NCI-H1436 (cell line): ENCODE measurements at places on chromosomes 5 and 9.

GRCh38 chr5:66306105-66306843 lies 162.2 kb downstream of the SREK1 start:
- DNase-seq = peak; percentile 67

- no peak for DNase-seq
Observed at GRCh38 chr9:15521254-15521653, 10.5 kb upstream of the PSIP1 start.

GRCh38 chr9:19379697-19380046 lies 364 bp downstream of the RPS6 start:
- no peak for DNase-seq

DNA sequence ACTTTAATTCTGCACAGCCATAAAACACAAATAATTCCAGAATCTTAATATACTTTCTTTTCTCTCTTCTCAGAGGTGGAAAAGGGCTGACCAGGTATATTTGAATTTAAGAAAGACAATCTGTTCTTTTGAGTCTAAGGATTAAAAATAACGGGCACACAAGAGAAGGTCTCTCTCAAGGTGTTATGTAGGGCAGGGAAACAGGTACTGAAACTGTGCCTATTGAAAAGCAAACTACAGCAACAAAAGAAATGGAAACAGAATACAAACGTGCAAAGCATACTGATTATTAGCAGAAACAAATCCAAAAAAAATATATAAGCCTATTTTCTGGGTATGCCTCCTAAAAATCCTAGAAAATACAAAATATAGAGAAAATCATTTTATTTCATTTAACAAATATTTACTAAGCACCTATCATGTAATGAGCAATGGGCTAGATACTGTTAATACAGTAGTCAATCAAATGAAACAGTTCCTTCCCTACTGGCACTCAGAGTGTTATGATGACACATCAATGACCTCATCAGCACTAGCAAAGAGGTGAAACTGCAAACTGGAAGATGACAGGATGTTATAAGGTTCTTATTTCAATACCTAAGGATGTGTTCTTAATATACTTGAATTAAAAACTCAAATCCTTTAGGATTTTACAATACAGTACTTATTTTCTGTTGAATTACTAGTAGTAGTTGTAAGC lies 87.7 kb downstream of the AUH start:
- no peak for DNase-seq

GRCh38 chr9:105206496-105206820 lies 38.0 kb upstream of the SLC44A1 start:
- peak; percentile 89 for DNase-seq

DNA sequence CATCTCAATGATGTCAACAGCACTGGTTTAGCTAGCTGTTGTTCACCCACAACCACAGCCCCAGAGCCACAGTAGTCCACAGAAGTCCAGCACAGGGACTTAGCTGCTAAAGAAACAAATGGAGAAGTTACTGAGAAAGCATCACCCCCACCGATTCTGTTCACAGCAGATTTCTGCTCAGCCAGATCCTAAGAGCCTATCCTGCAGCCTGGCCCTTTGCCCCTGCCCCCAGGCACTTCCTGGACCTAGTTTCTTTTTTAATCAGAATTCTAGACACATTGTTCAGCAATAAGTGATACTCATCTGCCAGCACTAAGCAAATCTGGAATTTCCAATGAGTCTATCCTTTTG lies 7.4 kb downstream of the B4GALT1 start:
- DNase-seq = no peak

- DNase-seq = no peak
Observed at GRCh38 chr5:13941468-13941867, 3.0 kb downstream of the DNAH5 start.

DNA sequence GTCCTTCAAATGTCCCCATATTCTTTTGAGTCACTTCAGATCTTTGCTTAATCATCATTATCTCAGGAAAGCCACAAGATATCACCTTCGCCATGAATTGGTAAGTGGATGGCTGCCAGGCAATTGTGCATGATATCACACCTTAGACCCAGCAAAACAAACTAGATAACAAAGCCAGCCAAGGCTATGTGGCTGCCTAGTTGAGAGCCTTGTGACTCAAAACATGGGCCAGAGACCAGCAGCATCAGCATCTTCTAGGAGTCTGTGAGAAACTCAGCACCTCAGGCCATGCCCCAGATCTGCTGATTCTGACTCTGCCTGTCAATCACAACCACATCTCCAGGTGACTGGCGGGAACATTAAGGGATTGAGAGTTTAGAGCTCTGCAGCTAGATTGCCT lies 82.8 kb downstream of the SLIT3 start:
- no peak for DNase-seq

DNA sequence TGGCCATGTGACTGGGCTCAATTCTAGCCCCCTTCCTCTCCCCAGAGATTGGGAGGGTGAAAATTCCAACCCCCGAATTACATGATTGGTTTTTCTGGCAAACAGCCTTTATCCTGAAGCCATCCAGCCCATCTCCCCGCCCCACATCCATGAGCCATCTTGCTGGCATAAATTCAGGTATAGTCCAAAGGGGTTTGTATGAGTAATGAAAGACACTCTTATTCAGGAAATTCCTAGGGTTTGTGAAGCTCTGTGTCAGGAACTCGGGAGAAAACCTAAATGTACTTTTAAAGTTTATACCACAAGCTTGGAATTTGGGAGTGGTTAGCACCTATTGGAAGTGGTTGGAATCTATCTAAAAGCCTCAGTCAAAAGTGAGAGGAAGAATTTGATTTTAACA lies 80.6 kb upstream of the SIMC1 start:
- no peak for DNase-seq

DNA sequence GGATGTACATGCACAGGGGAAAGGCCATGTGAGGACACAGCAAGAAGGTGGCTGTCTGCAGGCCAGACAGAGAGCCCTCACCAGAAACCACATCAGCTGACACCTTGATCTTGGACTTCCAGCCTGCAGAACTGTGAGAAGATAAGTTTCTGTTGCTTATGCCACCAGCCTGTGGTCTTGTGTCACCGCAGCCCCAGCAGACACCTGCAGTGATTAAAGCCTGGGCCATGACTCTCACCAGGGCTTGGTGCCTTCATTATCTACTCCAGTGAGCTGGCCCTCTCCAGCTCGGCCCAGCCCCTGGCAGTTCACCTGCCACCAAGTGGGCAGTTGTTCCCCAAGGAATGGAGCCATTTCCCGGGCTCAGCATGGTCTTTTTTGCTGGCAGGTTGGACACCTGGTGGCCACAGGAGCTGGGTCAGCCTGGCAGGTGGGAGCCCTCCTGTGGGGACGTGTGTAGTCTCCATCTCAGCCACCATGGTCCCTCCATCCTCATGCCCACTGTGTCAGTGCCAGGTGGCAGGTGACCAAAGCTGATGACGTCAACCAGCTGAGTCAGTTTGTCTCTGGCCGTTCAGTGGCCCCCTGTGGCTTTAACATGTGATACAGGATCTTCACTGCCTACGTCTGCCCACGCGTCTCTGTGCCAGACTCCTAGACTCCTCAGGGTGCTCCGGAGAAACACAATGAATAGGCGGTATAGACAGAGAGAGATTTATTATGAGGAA lies 99.9 kb upstream of the PPP1R26 start:
- DNase-seq = no peak

DNA sequence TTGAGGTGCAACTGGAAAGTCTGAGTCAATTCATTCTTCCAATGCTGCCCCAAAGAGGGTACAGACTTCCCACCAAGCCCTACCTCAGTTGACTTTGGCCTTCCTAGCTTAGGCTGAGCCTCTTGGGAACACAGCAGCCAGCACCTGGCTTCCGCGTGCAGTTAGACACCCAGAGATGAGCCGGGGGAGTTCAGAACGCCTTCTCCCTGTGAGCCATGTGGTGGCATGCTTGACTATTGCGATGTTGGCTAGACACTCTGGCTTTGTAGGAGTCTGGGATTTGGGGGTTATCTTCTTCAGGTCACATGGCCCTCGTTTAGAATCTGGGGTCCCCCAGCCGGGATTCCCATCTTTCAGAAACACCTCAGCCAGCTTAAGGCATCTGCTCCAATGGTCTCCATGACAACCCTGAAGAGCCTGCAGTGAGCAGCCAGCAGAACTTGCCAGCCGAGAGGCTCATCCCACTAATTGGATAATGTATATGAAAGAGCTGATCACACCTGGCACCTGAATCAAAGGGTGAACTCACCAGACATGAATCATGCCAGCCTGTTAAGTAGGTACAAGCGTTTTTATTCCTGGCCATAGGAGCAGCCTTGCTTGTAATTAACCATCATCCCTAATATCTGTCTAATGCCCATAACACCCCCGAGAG lies 167.5 kb downstream of the SYK start:
- DNase-seq = peak; percentile 64

GRCh38 chr5:32043105-32043504 lies 131.0 kb downstream of the GOLPH3 start:
- DNase-seq = no peak

DNA sequence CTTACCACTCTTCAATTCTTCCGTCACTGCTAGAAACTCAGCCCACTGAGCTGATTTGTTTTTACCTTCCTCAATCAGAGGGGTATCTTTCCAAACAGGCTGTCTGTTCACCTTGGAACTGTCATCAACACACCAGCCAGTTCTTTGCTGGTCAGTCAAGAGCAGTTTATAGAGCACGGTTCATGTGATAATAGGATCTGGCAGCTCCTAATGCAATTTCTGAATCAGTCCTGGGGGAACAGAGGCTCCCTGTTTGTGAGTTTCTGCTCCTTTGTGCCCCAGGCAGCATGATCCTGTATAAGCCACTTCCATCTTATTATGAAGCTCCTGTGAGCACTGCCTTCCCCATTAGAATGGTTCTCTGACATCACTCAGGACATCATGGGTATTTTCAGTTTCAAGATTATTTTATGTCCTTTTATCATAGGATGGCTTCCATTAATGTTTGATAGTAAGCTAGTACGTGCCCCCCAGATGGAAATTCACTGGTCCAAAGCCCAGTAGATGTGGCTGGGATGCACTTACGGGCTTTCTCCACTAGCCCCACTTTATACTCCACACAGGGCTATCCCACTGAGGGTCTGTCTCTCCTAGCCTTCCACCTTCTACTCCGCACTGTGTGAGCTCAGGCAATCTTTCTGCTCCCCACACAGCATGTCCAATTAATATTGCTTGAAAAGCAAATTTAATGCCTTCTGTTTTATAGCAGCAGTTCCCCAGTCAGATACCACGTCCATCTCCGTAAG lies 85.5 kb upstream of the SPIN1 start:
- DNase-seq = no peak

GRCh38 chr5:72141440-72142355 lies 34.4 kb downstream of the MAP1B start:
- DNase-seq = no peak

DNA sequence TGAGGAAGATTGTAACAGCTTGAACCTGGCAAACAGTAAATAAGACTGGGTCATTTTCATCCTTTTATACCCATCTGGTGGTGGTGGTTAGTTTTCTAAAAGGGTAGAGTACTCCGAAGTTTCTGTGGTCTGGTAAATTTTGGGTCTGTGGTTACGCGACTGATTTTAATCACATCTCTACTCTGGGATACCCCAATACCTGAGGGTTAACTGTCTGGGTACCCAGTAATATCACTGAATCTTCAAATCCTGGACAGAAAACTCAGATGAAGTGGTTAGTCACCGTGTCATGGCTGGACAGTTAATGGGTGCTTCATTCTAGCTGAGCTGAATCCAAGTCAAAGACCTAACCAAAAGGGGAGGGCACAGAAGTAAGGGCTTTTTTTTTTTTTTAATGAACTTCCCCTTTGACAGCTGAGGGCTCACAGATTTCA lies 474.2 kb downstream of the GADD45G start:
- no peak for DNase-seq

DNA sequence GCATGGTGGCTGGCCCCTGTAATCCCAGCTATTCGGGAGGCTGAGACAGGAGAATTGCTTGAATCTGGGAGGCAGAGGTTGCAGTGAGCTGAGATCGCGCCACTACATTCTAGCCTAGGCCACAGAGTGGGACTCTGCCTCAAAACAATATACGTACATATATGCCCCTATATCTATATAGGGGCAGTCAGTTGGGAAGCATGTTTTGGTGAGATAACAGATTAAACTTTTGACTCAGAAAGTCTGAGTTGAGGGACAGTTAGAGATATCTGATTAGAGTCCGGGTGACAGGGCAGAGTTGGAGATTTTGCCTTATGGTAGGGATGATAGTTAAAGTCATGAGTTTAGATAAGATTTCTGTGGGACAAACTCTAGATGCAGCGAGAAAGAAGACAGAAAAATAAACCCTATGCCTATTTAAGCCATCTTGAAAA lies 71.8 kb upstream of the ALDH1A1 start:
- no peak for DNase-seq

DNA sequence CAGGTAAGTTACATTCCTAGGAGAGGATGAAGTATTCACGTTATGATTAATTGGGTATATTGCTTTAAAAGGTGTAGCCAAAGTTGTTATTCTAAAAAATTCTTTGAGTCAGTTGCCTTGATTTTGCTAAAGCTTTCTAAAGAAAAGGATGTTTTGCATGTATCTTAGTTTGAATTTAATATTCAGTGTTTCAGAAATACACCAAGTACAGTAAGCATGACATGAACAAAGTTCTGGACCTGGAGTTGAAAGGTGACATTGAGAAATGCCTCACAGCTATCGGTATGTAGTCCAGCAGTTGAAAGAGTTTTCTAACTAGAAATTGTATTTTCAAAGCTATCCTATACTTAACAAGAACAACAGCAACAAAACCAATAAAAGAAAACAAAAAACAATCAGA lies 14.2 kb downstream of the ANXA1 start:
- no peak for DNase-seq

GRCh38 chr5:113612060-113612496 lies 98.6 kb downstream of the YTHDC2 start:
- DNase-seq = peak; percentile 21

- no peak for DNase-seq
Observed at GRCh38 chr9:4530375-4530774, 40.1 kb downstream of the SLC1A1 start.

DNA sequence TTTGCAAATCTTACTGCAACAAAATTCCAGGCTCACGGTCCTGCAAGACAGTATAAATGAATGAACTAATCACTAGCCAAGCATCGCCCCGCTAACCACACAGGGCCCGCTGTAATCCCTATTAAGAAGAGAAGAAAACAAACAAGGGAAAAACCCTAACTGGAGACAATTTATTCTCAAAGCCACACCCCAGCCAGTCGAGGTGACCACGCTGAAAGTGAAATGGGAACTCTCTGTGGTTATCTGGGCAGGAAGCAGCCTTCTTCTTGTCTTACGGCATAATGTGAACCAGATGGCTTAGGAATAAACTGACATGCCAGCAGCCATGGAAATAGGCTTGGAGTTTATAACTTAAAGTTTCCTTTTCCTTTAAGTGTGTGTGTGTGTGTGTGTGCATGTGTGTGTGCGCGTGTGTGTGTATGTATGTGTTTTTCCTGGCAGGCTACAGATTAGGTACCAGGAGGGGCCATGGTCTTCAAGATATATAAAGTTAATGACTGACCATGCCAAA lies 120.2 kb downstream of the SEMA6A start:
- no peak for DNase-seq

GRCh38 chr9:135670721-135671590 lies 7.8 kb downstream of the LCN9 start:
- no peak for DNase-seq
